Effector memory CD8-positive, alpha-beta T cell (primary cell): ENCODE measurements at places on chromosomes 1 and 21.

DNA sequence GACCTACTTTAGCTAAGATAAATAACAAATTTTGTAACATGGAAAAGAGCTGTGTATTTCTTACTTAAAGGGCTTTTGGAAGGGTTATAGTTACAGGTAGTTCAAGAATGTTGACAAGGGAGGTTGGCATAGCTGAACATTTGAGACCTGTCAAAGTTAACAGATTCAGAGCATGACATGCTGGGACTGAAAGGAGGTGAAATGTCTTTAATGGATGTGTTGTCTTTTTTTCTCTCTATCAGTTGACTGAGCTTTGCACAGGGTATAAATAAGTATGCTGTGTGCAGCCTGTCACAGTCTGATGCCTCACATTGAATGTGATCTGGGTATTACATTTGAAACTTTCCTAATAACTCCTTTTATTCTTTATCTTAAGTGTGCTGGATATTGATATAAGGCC lies 411.9 kb upstream of the ZP4 start:
- DNase-seq = no peak

GRCh38 chr1:244159646-244160045 lies 108.6 kb downstream of the ZBTB18 start:
- DNase-seq = no peak

DNA sequence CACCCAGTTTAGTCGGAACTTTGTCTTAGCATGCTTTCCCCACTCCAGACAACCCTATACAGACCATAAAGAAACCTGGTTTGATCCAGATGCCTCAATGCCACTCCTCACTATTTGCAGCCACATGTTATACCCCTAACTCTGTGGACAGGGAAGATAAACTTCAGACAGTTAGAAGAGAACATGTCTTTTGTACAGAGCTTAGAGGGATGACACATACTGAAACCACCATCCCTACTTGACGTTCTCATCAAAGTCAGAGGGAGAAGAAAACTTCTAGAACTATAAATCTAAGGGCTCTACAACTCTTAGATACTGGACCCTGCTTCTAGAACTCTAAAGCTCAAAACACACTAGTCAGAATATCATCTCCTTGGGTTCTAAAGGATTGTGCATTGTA lies 3.7 kb downstream of the SYT6 start:
- DNase-seq = no peak

DNA sequence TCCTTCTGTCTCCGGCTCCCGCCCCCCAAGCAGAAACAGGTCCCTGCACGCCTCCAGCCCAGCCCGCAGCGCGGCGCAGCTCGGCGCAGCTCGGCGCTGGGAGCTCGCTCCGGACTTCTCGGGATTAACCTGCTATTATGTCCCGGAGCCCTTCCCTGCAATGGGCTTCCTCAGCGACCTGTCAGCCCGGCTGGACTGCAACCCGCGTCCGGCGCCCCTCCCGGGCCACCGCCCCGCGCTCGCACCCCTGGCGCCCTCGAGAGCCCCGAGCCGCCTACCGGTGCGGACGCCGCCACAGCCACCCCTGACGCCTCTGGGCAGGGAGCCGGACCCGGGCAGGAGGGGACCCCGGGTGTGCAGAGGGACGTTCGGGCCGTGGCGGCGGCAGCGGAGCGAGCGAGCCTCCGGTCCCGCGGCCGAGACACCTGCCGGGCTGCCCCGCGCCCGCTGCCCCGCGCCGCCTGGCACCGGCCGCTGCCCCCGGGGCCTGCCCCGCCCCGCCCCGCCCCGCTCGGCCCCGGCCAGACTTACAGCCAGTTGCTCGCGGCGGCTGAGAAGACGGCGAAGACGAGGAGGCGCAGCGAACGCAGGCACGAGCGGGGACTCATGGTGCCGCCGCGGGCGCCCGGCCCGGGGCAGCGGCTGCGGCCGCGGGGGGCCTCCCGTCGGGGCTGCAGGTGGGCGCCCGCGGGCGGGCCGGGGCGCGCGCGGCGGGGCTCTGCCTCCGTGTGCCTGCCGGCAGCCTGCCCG lies 407 bp downstream of the WNT4 start:
- DNase-seq = no peak

GRCh38 chr1:224368409-224368808 lies 11.7 kb downstream of the CNIH4 start:
- no peak for DNase-seq

DNA sequence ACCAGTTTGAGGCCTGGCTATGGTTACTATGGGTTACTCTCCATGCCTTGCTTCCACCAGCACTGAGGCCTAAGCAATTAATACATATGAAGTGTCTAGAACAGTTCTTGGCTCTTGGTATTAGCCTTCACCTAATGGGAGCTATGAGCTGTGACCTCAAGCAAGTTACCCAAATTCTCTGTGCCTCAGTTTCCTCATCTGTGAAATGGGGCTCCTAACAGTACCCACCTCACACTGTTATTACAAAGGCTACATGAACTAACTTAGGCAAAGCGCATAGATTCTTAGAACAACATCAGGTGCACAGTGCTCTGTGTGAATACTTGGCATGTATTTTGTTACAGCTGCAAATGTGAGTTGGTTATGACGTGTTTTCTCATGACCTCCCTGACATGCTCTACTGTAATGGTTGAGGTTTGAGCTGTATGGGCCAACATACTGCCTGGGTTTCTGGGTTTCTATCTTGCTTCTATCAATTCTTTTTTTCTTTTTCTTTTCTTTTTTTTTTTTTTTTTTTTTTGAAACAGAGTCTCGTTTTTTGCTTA lies 26.5 kb downstream of the CDCP2 start:
- no peak for DNase-seq

GRCh38 chr21:34263629-34264028 lies 100.2 kb upstream of the KCNE2 start:
- DNase-seq = no peak

DNA sequence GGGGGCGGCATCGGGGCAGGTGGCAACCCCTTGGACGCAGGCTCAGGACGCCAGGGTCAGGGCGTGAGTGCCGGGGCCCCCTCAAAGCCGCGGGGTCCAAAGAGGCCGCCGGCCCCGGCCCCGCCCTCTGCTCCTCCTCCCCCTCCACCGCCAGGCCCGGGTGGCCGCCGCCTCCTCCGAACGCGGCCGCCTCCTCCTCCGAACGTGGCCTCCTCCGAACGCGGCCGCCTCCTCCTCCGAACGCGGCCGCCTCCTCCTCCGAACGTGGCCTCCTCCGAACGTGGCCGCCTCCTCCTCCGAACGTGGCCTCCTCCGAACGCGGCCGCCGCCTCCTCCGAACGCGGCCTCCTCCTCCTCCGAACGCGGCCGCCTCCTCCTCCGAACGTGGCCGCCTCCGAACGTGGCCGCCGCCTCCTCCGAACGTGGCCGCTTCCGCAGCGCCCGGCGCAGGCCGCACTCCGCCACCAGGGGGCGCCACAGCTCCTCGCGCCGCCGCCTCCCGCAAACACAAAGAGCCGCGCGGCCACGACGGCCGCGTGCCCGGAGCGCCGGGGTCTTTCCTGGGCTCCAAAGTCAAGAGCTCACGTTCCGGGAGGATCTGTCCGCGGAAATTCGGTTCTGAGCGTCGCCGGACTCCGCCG lies 19.3 kb upstream of the SAMD11 start:
- peak; percentile 89 for DNase-seq

- no peak for DNase-seq
These were observed 66.6 kb upstream of the IPO9 start for GRCh38 chr1:201762381-201762780.

DNA sequence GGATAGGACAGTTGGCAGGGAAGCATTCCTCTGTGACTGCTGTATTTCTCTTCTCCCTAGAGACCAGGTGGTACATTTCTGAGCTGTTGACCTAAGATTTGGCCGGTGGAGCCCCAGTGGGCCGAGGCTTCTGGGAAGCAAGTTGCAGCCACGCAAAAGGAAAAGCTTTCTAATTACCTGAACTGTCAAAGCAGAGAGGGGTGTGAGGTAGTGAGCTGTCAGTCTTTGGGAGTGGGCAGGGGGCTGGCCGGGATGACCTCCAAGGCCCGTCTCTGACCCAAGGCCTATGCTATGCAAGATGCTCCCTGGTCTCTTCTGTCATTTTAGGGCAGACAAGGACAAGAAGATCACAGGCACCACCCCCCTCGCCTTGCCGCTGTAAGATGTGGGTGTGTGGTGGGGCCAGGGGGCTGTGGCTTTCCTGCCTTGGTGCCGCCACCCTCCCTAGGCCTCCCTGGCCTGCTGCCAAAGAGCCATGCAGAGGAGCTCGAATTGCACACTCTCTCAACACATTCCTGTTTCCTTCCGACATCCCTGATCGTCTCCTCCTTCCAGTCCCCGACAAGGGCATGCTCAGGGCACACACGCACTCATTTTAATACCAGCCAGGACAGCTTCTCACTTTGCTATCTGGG lies 7.7 kb downstream of the PADI1 start:
- peak; percentile 37 for DNase-seq

DNA sequence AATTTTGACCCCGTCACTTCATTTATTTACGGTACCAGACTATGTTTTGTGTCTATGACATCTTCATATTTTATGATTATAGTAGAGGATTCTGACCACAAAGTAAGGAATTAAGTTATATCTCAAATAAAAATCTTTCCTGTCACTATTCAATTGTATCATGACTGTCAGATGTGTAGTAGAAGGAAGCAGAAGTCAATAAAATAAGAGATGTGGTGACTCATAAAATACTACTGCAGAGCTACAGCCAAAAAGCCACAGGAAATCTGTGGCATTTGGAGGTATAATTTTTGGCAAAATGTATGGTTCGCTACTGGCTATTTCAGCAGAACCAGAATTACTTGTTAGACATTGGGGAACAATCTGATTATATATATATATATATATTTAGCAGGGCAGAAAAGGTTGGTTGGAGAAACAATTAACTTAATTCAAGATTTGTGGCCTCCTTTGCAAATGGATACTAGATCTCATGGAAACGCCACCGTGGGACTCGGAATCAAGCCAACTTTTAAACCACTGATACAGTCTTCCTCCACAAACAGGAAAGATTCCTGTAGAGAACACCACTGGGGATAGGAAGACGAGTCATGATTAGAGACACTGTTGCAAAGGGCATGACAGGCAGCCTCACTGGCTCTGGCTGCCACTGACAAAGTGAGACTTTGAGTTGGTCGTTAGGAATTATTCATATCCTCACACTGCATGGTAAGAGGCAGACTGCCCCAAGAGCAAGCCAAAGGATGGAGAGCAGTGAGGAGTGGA lies 5.1 kb downstream of the FCRL2 start:
- no peak for DNase-seq

GRCh38 chr1:24263746-24264145 lies 55.4 kb upstream of the GRHL3 start:
- DNase-seq = no peak

DNA sequence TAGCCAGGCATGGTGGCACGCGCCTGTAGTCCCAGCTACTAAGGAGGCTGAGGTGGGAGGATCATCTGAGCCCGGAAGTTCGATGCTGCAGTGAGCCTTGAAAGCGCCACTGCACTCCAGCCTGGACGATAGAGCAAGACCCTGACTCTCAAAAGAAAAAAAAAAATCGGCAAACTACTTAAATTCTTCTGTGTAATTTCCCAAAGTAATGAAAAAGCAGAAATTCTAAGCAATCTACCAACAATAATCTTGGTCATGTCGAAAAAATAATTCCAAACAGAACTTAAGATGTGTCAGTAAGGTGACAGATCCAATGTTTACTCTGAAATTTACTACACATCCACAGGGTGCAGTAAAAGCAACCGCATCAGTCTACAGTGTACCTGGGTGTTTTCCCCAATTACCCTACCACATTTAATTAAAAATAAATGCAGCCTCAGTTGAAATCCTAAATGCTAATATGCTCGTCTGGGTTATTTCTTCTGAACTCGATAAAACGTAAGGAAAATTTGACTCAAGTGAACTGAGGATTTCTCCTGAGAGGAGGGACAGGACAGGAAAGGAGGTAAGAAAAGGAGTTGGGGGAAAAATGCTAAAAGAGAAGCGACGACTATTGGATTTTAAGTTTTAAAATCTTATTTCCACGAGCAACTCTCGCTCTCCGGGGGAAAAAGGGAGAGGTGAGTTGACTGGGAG lies 801 bp downstream of the EPRS1 start:
- DNase-seq = no peak

- no peak for DNase-seq
These were observed 886.9 kb downstream of the AMY1C start for GRCh38 chr1:104636581-104636980.

GRCh38 chr1:198865319-198865718 lies 226.5 kb downstream of the PTPRC start:
- no peak for DNase-seq

- DNase-seq = no peak
These were observed 199.6 kb downstream of the DPYD start for GRCh38 chr1:97721221-97721620.

GRCh38 chr1:88291611-88292354 lies 392.3 kb upstream of the PKN2 start:
- no peak for DNase-seq

GRCh38 chr1:59692591-59692990 lies 122.2 kb upstream of the HOOK1 start:
- no peak for DNase-seq

GRCh38 chr1:234989019-234989418 lies 139.6 kb downstream of the TOMM20 start:
- DNase-seq = no peak

DNA sequence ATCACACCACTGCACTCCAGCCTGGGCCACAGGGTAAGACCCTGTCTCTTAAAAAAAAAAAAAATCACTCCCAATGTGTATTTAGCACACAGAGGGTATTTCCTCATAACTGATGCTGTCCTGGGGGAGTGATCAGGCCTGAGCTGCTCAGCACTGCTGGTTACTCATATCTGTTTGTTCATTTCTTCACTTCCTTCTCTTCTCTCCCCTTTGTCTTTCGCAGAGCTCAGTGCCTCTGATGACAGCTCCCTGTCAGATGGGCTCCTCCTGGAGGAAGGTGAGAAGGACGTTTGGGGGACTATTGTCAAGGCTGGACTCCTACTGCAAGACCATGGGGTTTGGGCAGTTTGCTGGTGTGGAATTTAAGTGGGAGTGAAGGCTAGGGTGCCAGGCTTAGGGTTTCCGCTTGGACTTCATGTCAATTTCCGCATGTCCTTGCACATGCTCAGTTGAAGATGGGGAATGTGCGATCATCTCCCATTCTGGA lies 13.0 kb downstream of the INAVA start:
- no peak for DNase-seq

- no peak for DNase-seq
These were observed 23.7 kb downstream of the UCK2 start for GRCh38 chr1:165851034-165851658.

DNA sequence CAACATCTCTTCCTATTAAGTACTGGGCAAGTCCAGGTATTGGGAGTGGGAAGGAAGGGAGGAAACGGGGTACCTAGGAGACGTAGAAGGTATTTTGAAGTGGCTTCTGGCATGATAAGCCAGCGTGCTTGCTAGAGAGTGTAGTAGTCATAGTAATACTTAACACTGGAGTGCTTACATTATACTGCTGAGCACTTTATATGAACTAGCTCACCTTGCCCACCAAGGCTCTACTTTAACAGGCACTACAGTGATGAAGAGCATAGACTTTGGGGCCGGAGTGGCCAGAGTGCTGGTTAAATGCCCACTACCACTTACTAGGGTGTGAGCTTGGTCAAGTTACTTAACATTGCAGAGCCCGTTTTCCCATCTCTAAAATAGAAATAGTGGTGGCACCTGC lies 61.7 kb downstream of the ACP6 start:
- DNase-seq = no peak
